ENCODE measurements at places on chromosomes 4 and X. TPM values are rescaled to one million over a fixed set of nuclear protein-coding genes. Genes with fewer than 3 reads are reported as not detected.

GRCh38 chr4:3874028-3874415 is 107.8 kb downstream of the ADRA2C start:
- no peak for DNase-seq

DNA sequence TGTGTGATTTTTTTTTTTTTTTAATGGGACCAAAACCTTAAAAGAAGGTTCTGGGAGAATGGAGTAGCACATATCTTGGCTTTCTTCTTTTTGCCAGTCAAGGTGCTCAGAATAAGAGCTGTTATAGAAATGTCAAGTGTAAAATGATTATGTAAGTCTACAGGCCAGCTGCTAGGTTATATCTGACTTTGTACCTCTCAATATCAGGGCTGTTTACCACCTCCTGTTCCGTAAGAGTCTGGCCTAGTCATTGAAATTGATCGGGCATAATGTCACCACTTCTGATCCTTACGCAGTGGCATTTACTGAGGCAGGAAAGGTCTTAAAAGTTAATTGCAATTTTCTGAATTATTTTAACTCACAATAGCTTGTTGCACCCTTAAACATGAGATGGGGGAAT is 41.1 kb downstream of the LIMCH1 start:
- no peak for DNase-seq

GRCh38 chrX:54807524-54808108 is at the start of gene MAGED2:
MAGED2 (plus strand) TSS chrX:54807745; CDS start chrX:54809332, 1,587 bp downstream.
- peak; percentile 56 for DNase-seq

- DNase-seq: no peak
Observed at GRCh38 chr4:10861036-10861435, 176.5 kb upstream of the CLNK start.

DNA sequence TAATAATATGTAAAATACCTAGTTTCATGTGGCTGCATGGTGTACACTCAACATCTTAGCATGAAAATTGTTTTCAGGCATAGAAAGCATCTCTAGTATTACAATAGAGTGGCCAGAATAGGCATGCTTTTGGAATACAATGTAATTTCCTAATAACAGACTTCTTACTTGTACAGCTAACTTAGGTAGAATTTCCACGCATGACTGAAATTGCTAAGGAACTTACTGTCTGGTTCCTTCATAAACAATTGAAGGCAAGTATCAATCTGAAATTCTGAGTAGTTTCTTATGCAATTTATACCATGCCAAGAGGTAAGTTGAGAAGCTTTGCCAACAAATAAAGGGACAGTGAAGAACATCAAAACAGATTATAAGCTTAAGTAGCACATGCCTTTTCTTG is 26.7 kb downstream of the SULT1E1 start:
- no peak for DNase-seq

DNA sequence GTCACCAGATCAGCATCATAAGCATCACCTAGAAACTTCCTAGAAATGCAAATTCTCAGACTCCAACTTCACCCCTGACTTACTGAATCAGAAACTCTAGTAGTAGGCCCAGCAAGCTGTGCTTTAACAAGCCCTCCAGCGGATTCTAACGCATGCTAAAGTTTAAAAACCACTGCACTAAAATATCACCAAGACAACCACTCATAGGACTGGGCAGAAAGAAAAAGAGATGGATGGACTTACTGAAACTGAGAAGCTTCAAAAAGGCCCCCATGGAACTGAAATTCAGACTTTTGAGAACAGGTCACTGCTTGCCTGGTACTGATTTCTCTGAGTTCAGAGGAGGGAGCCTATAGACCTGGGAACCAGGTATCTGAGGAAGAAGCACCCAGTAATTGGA is 40.1 kb downstream of the FAM241A start:
- no peak for DNase-seq

- DNase-seq: no peak
Observed at GRCh38 chr4:181807771-181808170, 435.4 kb upstream of the TENM3 start.

DNA sequence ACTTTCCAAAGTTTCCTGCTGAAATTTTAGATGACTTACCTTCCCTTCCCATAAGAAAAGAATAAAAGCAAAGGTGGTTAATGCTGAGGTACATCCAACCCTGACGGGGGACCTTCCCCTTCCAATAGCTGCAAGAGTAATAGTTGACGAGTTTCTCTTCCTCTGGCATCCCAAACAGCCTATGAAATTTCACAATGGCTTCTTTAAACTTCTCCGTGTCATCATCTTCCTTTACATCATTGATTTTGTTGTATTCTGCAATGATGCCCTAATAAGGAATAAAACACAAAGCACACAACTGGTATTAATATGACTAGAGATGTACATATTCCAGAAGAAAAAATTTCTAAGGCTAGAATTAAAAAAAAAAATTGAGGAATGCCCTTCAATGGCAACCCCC is 76.6 kb downstream of the TBC1D9 start:
- no peak for DNase-seq

GRCh38 chr4:140711910-140712309 is 44.3 kb downstream of the TBC1D9 start:
- DNase-seq: no peak

- no peak for DNase-seq
Observed at GRCh38 chr4:75512386-75513211, 1.6 kb downstream of the RCHY1 start.

GRCh38 chr4:57490520-57491255 is 380.5 kb upstream of the IGFBP7 start:
- DNase-seq: no peak

- no peak for DNase-seq
Observed at GRCh38 chrX:15314472-15314871, 968 bp downstream of the ASB11 start.

DNA sequence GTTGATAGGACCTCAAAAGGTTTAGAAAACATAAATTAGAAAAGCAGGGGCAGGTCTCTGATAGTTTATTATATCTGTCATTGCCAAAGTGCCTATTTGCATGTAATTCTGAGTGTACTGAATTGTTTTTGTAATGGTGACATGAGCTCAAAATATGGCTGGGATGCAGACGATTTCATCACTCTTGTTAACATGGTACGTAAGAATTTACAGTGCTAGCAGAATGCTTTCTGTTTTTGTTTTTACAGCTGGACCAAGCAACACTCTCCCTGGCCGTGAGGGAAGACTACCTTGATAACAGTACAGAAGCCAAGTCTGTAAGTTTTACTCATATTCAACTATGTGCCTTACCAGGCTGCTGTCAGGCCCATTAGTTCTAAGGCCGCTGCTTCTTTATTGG is 58.1 kb downstream of the PHEX start:
- no peak for DNase-seq

DNA sequence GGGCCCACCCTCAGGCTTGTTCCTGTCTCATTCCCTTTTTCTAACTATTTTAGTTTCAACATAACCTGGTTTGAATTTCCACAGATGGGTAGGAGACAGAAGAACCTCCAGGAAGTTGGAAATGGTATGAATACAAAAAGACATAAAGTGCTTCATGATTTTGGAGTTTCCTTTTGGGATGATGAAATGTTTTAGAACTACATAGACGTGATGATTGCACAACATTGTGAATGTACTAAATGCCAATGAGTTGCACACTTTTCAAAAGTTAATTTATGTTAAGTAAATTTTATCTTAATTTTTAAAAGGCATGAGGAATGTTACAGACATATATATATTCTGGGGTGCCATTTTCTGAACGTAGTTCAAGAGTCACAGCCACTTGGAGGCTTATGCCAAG is 41.1 kb upstream of the IBSP start:
- no peak for DNase-seq

- DNase-seq: no peak
Observed at GRCh38 chr4:148061795-148062194, 329.9 kb downstream of the ARHGAP10 start.

- no peak for DNase-seq
Observed at GRCh38 chrX:30141966-30142365, 73.4 kb upstream of the MAGEB2 start.

DNA sequence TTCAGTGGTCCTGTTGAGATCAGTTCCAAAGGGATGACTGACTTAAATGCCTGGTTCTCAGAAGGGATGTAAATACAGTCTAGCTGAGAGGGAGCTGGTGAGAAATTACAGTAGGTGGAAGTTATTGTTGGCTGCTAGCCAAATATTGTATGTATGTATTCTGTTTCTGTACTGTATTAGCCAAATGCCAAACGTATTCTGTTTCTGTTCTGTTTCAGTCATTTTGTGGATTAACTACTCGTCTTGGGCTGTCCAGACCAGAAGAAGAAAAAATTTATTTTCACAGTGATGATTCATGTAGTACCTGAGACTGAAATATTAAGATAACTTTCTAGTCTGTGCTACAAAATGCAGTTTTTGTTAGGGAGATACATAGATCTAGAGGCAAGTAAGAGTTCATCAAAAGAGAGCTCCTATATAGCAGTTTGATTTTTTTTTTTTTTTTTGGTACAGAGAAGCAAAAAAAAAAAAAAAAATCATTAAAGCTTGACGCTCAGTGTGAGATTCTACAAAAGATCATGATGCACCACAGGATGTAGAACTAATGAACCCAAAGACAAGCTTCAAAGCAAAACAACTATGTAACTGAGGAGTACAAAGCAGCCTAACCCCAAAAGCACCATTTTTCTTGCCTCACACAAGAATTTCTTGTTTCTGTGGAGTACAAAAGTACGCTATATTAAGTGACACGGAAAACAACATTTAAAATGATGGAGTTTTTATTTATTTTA is 54.8 kb downstream of the CASP6 start:
- no peak for DNase-seq

- no peak for DNase-seq
Observed at GRCh38 chr4:145521282-145521681, 39.6 kb downstream of the SMAD1 start.

- DNase-seq: no peak
Observed at GRCh38 chrX:155666741-155667140, 54.0 kb upstream of the TMLHE start.

- DNase-seq: peak; percentile 14
Observed at GRCh38 chr4:71186566-71187403, 152.0 kb upstream of the SLC4A4 start.

DNA sequence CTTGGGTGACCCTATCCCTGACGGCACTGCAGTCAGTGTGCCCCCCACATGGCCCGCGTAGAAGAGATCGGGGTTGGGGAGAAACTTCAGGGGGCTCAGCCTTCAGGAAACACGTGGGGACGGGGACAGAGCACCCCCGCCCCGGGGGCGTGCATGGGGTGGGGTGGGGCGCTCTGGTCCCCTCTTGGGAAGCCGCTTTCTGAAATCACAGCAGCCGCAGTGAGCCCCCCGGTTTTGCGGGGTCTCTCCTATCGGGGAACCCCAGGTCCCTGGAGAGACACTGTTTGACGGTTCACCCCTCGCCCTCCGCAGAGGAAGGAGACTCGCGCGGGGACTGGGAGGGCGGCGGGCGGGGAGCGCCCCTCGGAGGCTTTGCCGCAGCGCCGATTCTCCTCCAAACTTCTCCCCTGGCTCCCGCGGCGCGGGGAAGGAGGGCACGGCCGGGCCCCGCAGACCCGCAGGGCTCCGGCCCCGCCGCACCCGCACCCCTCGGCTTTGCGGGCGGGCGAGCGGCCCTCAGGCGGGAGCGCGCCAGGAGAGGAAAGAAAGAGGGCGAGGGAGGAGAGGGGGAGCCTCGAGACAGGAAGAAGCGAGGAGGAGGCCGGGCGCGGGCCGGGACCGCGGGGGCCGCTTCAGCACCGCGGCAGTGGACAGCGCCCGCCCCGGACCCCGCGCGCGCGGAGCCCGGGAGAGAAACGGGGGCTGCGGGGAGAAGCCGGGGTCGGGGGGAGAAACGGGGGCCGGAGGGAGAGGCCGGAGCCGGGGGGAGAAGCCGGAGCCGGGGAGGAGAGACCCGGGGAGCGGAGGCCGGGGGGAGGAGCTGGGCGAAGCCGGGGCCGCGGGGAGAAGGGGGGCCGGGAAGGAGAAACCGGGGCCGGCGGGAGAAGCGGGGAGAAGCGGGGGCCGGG is 612 bp downstream of the CPLX1 start:
- peak; percentile 55 for DNase-seq

DNA sequence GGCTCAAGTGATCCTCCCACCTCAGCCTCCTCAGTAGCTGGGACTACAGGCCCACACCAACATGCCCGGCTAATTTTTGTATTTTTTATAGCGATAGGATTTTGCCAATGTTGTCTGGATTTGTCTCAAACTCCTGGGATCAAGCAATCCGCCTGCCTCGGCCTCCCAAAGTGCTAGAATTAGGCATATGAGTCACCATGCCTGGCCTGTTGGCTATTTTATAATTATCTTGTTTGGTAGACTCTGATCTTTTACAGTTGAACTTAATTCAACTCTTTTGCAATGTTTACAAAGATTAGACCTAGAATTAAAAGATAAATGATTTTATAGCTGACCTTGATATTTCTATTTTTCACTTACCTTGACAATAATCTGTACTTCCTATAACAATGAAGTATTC is 18.0 kb downstream of the DCK start:
- DNase-seq: no peak

DNA sequence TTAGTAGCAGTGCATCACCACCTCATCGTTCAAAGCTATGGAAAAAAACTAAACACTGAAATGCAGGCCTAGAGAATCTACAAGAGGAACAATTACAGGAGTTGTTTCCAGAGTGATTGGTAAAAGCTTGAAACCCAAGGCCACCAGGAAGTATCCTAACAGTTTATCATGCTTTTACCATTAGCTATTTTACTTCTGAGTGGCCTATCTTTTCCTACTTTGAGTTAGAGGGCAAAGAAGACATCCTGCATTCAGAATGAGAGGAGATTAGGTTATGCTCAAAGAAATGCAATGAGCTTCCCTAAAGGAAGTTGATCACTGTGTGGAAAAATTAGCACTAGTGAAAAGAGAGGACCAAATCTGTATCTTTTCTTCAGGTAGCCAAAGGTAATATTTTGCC is 69.8 kb upstream of the PRSS48 start:
- DNase-seq: no peak

GRCh38 chr4:47010912-47011446 is 17.6 kb upstream of the GABRA4 start:
- DNase-seq: peak; percentile 21

DNA sequence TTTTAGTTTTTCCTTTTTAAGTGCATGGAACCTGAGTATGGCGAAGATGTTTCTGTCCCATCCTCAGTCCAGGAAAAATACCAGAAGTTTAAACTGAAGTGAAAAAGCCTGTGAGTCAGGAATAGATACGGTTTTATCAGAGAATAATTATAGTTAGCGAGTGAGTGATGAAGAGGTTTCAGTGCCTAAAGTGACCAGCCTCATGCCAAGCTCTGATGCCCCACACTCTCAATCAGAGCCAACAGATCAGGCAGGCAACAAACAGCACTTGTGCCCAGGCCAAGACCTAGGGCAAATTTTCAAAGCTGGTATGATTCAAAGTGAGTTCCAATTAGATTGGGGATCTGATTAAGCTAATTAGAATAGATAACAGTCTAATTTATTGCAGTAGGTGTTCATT is 212.8 kb upstream of the NRK start:
- DNase-seq: no peak

- DNase-seq: no peak
Observed at GRCh38 chrX:10549280-10549679, 71.1 kb downstream of the MID1 start.

Gene SFRP2
- not detected for total RNA-seq

Gene C1QTNF7
- not detected for total RNA-seq

Gene DUX4
- not detected for total RNA-seq

Gene USP26
- total RNA-seq: not detected

Gene MAGEA2B
- not detected for total RNA-seq
